ENCODE measurements at places on chromosomes 3 and 15.

DNA sequence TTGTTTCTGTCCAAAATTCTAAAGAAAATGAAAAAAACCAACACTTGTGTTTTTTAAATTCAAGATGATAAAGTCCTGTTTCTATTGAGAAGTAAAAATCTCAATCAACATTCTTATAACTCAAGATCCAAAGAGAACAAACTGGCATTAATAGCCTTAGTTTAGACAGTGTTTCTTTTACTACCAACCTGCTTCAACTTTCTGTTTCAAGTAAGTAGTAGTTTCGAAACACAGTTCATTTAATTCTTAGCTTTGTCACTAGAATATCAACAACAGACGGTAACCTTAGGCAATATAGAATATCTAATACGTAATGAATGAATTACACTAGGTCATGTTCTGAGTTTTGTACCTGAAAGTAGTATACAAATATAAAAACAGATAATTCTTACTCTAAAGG lies 23.7 kb downstream of the CIP2A start:
- no peak for DNase-seq

GRCh38 chr15:78007964-78008886 lies 69.3 kb downstream of the TBC1D2B start:
- DNase-seq: no peak

DNA sequence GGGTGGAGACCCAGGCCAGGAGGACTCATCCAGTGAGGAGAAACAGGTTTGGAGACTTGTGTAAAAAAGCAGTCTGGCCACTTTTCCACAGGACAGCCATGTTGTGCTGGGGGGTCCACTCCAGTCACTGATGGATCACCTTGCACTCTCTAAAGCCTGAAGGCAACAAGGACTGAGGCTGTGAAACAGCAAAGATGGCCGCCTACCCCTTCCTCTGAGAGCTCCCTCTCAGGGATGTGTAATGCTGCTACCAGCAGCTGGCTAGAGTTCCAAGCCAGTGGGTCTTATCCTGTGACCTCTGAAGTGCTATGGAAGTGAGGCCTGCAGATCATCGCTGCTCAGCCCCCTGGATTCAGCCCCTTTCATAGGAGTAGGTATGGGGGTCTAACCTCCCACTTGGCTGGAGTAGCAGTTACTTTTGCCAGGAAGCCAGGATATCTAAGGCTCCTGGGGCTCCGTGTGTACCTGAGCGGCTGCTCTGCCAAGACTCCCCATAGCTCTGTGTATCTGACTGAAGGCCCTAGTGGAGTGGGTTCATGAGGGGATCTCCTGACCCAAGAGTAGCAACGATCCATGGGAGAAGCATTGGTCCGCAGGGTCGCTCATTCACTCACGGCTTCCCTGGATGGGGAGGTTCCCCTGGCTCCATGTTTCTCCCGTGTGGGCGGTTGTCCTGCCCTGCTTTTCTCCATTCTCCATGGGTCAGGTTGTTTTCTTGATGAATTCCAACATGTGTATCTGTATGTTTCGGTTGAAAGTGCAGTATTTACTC lies 69.9 kb upstream of the TNFSF10 start:
- no peak for DNase-seq

DNA sequence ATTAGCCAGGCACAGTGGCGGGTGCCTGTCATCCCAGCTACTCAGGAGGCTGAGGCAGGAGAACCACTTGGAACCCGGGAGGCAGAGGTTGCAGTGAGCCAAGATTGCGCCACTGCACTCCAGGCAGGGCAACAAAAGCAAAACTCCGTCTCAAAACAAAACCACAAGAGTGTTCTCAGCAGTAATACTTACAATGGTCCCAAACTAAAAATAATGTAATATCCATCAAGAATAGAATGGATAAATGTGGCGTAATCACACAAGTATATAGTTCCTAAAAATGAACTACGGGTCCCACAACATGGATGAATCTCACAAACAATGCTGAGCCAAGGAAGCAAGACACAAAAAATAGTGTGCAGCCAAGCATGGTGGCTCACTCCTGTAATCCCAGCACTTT lies 39.2 kb downstream of the STAG1 start:
- no peak for DNase-seq

- no peak for DNase-seq
Measured at GRCh38 chr15:82313446-82313845, 35.8 kb downstream of the GOLGA6L10 start.

DNA sequence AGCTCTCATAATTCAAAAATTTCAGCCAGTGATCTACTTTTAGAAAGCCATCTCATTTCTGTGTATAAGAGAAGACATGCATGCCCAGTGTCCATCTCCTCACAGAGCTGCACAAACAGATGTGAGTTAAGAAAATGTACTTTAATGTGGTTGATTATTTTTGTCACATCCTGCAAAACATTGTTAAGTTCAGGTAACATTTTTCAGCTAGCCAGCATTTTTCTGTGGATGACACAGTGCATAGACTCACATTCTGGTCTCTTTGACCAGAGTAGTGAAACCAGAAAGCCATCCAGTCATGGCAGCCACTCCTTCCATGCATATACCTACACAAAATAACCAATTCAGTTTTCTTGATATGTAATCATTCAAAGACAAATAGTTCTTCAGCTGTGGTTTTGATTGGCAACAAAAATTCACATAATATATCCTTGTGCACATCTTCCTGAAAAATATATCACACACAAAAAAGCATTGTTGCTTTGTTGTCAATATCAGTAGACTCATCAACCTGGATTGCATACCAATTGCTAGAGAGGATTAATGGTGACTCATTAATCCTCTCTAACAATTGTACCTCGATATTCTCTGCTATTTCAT lies 2.1 kb upstream of the PLSCR1 start:
- no peak for DNase-seq

DNA sequence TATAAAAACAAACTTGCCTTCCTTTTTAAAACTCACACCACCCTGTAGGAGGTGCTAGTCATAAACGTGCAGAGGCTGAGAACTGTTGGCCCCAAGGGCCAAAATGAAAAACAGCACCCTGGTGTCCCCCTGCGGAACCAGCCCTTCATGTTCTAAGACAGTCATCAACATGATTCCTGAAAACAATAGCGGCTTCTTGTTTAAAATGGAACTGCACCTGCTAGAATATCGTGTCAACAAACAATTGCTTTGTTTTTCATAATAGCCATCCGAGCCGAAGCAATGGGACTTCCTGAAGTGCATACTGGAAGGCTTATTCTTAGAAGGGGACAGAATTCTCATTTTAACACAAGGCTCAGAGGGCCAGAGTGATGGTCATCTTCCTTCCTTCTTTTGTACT lies 43.7 kb downstream of the MECOM start:
- no peak for DNase-seq

GRCh38 chr3:159879146-159879545 lies 109.5 kb upstream of the IL12A start:
- DNase-seq: no peak

DNA sequence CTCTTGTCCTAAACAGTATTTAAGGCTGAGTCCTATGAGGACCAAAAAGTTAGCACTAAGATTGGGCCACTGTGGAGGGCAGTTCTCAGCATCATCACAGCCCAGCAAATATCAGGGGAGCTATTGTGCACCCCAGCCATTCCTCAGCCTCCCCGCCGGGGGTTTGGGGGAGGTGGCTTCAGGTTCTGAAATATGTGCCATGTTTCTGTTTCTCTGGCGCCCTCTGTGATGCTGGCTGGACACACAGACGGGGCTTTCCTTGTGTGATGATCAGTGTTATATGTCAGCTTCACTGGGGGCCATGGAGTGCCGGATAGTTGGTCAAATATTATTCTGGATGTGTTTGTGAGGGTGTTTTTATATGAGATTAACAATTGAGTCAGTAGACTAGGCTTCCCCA lies 106.8 kb downstream of the GABRG3 start:
- DNase-seq: no peak

DNA sequence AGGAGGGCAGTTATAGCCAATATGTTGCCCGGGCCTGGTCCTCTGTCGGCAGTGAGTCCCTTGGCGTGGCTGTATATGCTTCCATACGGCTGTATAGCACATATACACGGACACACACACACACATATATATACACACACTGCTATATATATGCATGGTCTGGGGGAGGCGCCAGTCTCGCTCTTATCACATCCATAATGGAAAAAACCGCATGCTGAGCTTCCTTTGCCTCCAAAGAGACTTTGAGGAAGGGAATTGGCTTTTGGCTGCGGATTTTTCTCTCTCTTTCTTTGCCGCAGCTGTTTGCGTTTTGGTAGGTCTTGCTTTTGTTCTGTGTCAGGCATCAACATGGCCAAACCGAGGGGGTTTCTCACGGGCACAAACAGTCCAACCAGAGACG lies 11.3 kb upstream of the TMEM115 start:
- DNase-seq: no peak

- no peak for DNase-seq
Measured at GRCh38 chr3:18864933-18865731, 283.2 kb upstream of the KCNH8 start.

- DNase-seq: no peak
Measured at GRCh38 chr15:80801891-80802680, 22.9 kb downstream of the CEMIP start.

DNA sequence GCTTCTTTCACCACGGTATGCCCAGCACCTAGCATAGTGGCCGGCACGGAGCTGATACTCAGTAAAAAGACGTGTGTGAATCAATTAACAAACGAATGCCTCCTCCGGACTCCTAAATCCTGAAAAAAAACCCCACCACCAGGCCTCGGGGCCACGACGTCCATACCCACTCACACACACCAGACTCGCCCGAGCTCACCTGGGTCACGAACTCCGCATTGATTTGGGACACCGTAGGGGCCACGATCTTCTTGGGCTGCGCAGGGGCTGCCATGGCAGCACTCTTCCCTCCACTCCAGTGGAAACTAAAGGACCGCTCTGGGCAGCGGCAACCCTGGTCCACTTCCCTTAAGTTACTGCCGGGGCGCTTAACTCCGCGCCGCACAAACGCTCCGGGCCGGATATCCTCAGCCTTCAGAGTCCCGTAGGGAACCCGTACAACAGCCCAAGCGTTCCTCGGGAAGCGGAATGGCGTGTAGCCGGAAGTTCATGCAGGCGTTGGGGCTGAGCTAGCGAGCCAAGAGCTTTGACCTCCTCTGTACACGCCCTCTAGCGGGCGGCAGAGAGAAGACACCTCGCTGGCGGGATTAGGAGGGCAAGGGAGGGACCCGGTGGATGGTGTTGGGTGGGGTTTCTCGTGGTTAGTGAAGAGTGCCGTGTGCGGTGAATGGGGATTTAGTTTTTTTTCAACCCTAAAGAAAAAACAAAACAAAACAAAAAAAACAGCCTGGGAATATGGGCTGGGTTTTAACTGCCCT lies at the start of gene AQR:
AQR (minus strand) TSS at position 403 of the 758 bp plus-strand sequence; CDS start at position 274, 129 bp downstream.
- peak; percentile 93 for DNase-seq

GRCh38 chr15:82642656-82643055 lies 4.5 kb downstream of the CPEB1 start:
- DNase-seq: no peak

DNA sequence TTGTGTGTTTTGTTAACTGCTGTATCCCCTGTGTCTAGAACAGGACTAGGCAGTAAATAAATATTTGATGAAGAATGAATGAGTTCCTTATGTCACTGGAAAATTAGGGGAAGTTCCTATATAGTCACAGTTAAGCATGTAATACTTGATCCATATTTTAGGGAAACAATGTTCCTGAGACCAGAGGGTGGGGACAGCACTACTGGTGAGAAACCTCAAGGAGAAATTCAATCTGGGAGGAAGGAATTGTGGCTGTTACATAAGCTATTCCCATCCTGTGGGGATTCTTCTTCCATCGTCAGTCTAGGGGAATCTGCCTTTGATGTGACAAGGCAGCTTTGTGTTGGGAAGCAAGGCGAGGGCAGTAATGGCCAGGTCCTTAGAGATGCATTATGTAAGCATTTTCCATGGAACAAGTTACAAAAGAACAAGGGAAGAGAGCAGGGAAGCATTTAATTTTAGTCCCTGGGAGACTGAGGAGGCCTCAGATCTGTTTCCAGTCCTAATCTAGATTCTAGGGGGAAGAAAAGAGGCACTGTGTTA lies 219.3 kb upstream of the TTC14 start:
- no peak for DNase-seq

GRCh38 chr3:152817400-152817799 lies 17.5 kb upstream of the P2RY1 start:
- DNase-seq: no peak

DNA sequence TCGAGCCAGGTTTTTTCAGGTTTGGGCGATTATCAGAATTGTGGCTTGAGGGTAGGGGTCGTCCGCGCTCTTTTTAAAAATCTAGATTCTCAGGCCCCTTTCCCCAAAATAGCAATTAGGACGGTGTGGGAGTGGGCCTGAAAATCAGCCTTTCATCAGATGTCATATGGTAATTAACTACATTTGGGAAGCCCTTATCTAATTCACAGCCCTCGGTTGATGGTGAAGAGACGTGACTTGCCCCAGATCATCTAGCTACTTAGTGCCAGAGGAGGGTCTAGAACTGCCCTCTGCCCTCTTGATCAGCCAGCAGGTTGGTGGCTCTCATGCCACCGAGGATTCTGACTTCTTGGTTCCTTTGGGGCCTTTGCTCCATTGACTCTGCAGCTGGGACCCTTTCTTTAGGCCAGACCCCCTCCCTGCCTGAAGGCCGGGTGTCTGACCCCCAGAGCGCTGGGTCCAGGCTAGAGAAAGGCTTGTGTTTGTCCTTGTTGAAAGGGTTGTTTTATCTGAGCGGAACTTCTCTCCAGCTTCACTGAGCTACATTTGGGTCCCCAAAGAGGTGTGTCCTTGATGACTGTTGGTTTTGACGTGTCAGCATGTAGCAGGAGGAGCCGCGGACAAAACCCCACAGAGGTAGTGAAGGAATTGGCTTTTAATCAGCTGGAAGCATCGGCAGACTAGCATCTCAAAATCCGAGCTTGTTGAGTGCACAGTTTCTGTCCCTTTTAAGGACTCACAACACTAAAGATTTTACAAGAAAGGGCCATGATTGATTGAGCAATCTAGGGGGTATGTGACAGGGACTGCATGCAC lies 857 bp downstream of the AEN start:
- no peak for DNase-seq

GRCh38 chr3:99747915-99748314 lies 69.7 kb upstream of the CMSS1 start:
- no peak for DNase-seq

DNA sequence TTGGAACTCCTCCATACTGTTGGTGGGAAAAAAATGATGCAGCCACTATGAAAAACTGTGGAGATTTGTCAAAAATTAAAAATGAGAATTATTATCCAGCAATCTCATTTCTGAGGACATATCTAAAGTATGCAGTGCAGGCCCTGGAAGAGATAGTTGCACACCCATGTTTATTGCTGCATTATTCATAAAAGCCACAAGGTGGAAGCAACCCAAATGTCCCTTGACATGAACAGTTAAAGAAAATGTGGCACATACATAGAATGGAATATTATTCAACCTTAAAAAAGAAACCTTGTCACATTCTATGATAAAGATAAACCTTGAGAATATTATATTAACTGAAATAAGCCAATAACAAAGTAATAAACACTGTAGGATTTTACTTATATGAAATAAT lies 80.9 kb upstream of the ARHGEF26 start:
- DNase-seq: no peak
